ENCODE measurements at places on chromosomes 7 and 10. TPM values are rescaled to one million over a fixed set of nuclear protein-coding genes. Genes with fewer than 3 reads are reported as not detected.

The LRRC4 gene
- total RNA-seq: 0.82 TPM

The VPS41 gene
- total RNA-seq: 33.7 TPM

The UNC5B gene
- 2.9 TPM for total RNA-seq

The CCL24 gene
- 0.94 TPM for total RNA-seq

The PAPOLB gene
- not detected for total RNA-seq

The WIPF3 gene
- 5.0 TPM for total RNA-seq

The NRCAM gene
- 1.3 TPM for total RNA-seq

The C10orf88 gene
- 9.8 TPM for total RNA-seq

The JCAD gene
- total RNA-seq: 66.8 TPM

The KAT6B gene
- 96.5 TPM for total RNA-seq

The IPMK gene
- 10.0 TPM for total RNA-seq

The HSPA12A gene
- 12.3 TPM for total RNA-seq

The LLCFC1 gene
- total RNA-seq: not detected

The APBB1IP gene
- 6.9 TPM for total RNA-seq

The MPP7 gene
- 41.6 TPM for total RNA-seq

The RARRES2 gene
- total RNA-seq: 341 TPM

The RRP12 gene
- total RNA-seq: 12.8 TPM

The GDF2 gene
- total RNA-seq: not detected

The ZNF239 gene
- 6.8 TPM for total RNA-seq

The LRRC17 gene
- total RNA-seq: 4.6 TPM

The STK31 gene
- total RNA-seq: 0.94 TPM

The SLC18A3 gene
- total RNA-seq: 0.12 TPM

The PNLIPRP3 gene
- total RNA-seq: not detected

The NXPH1 gene
- not detected for total RNA-seq

The ITIH5 gene
- total RNA-seq: 39.1 TPM

The FLNC gene
- total RNA-seq: 413 TPM

The CDHR3 gene
- 4.3 TPM for total RNA-seq

The TUBAL3 gene
- total RNA-seq: 2.0 TPM

The PLA2G12B gene
- total RNA-seq: not detected

The GIMAP7 gene
- total RNA-seq: 16.2 TPM

The SFTPD gene
- total RNA-seq: not detected

The GPR37 gene
- 2.5 TPM for total RNA-seq

The TMEM213 gene
- total RNA-seq: 0.25 TPM
